Thoracic aorta (tissue), 2 donors: ENCODE measurements at places on chromosomes 11 and 22. TPM values are rescaled to one million over a fixed set of nuclear protein-coding genes. Genes with fewer than 3 reads are reported as not detected.

The SCGB2A2 gene
- total RNA-seq, result not detected

The CECR2 gene
- total RNA-seq, result not detected

- DNase-seq, result no peak
Observed at GRCh38 chr22:20155330-20156041, 4.6 kb upstream of the CCDC188 start.

GRCh38 chr11:16184588-16184987 is 171.8 kb downstream of the SOX6 start:
- DNase-seq, result no peak

DNA sequence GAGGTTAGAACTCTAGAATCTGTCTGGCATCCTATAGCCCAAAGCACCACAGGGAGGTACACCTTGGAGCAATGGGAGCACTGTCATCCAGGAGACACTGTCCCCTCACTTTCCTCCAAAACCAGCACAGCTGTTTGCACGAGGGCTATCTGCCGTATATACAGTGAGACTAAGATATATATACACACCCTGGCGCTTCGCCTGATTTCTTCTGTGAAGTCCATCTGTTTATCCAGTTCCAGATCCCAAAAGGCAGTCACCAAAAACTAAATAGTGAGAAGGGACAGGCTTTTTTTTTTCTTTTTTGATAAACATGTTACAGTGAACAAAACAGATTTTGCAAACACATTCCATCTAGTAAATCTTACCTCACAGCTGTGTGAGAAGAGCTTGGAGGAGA is 68.5 kb downstream of the ARFGAP2 start:
- no peak for DNase-seq

DNA sequence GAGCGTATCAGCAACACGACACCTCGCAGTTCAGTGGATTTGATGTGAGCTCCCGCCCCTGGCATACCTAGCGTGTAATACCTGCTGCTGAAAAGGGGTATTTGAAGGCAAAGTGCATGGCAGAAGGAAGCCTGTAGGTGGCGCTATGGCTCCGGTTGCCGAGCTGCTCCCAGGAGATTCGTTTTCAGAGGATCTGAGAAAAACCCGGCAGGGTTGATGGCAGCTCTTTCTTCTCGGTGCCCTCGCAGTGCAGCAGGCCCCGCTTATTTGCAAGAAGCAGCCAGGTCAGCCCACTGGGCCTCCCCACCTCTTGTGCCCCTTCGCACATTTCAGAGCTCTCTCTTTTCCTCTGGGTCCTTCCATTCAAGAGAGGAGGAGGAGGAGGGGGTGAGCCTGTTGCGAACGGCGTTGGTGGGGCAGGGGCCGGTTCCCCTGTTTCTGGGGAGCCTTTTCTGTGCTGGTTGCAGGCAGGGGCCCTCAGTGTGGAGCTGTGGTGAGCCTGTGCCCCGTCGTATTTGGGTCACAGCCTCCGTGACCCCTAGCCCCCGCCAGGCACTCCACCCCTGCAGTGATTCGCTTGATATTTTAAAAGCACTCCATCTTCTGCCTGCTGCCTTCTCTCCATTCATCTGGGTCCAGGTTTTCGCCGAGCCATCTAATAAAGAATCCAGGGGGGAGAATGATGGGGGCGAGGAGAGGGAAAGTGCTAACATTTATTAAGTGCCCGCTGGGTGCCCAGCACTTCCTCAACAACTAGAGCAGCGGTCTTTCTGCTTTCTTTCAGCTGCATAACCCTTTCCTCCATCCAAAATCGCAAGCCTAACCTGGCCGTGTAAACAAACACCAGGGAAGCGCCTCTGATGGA is 85.3 kb upstream of the SYT13 start:
- no peak for DNase-seq

DNA sequence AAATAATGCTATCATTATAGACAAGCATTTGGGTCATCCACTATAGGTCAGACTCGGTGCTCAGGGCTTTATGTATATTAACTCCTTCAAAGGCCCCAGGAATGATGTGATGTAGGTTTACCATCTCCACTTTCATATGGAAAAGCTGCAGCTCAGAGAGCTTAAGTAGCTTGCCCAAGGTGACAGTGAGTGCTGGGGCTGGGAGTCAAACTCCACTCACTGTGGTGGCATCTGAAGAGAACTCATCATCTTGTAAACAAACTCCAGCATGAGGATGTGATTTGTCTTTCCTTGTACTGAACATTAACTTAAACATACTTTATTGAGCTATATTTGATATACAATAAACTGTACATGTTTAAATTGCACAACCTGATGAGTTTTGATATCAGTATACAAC is 25.4 kb downstream of the TENM4 start:
- no peak for DNase-seq

DNA sequence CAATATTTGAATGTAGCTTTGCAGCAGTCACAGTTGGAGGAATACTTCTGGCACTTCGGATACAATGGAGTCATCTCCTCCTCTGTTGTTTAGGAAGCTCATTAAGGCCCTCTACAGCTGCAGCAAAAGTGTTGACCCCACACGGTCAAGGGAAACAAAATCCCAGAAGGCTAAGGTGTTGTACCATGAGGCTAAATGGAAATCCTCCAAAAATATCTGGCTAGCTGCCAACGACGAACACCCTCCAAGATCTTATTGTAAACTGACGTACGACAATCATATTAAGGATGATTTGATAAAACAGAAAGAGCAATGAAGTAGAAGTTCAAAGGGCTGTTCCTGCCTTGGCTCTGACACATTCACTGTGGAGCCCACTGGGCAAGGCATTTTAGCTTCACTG is 4.0 kb downstream of the POGLUT3 start:
- no peak for DNase-seq

DNA sequence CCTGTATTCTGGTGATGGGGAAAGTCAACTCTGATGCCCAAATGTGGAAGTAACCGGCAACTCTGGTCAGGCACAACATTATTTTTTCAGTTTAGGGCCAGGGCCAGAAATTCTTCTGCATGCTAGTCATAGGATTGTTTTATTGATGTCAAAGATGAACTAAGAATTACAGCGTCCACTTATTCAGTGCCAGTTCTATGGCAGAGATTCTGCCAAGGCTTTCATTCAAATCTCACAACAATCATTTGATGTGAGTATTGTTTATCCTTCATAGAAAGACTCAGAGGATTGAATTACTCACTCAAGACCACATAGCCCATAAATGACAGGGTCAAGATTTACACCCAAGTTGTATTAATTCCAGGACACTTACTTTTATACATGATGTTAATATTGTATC is 87.7 kb downstream of the TMPRSS5 start:
- no peak for DNase-seq

DNA sequence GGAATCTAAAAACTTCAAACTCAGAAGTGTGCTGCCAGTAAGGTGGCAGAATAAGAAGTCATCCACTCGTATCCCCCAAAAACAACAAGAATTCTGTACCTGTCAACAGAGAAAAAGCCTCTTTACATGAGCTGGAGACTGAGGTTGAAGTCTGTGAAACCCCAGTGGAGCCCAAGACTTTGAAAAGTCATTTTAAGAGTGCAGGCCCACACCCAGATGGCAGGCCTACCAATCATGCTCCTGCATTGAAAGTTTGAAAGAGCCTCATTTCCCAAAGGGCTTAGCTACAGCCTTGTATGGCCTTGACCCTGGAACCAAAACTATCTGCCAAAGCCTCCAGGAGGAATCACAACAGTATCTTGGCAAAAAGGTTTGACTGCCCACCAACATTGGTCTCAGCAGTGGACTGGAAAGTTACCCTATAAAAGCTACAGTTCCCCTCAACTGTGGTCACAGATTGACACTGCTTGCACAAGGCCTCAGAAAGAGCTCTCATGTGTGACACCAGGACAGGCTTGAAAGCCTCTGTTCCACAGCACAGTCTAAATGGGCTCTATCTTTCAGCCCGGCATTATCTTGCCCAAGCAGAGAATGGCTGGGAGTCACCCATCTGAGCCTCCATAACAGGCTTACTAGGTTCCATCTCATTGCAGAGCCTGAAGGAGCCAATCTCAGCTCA is 47.7 kb downstream of the SLC22A9 start:
- DNase-seq, result no peak
